ENCODE measurements at places on chromosomes 16 and 17.
A peak's percentile ranks its signal among the peaks of the same experiment; 100 is the strongest.

DNA sequence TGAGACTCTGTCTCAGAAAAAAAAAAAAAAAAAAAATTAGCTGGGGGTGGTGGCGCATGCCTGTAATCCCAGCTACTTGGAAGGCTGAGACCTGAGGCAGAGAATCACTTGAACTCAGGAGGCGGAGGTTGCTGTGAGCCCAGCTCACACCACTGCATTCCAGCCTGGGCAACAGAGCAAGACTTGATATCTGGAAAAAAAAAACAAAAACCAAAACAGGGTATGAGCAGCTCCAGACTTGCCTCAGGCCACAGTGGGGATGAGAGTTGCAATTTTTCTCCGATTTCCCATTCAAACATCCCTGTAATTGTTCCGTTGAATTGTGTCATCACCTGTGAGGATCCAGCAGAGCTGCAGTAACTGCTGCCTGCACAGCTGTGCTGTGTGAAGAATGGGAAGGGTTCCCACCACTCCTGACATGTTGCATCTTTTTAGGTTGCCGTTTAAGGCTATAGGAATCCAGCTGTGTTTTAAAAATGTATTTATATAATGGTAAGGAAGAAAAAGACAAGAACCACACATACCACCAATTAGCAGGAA, 150.0 kb downstream of the VPS53 start:
- no peak for DNase-seq

- no peak for DNase-seq
These were observed 338.3 kb downstream of the HAPSTR1 start for GRCh38 chr16:9429646-9430330.

- DNase-seq: no peak
These were observed 25.6 kb downstream of the MAPK8IP3 start for GRCh38 chr16:1731603-1732002.

GRCh38 chr17:50514936-50515702, 6.9 kb downstream of the MYCBPAP start:
- DNase-seq: no peak

DNA sequence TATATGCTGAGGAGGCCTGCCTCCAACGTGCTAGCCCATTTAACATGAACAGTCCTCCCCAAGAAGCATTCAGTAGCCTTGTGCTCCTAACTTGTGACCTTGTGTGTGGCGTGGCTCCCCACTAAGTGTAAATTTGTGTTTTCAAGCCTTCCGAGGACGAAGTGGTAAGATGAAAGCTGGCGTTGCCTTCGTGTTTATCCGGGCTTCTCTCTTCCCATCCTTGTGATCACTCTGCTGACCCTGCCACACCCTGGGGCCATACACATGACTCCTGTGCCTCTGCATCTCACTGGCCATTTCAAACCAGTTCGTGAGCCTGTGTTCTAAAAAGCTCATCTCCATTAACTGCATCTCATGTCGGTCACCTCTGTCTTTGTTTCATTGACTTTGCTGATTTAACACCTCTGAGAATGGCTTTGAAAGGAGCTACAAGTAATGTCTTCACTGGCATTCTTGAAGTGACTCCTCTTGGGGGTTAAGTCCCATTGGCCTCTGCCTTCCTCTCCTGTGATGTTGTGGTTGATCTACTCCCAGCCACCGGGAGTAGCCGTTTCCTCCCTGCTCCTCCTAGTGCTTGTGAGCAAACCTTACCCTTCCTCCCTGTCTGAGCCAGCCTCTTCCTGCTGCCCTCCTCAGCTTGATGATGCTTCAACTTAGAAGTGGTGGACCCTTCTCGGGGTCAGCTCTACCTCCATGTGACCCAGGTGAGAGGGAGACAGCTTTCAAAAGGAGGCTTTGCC, 27.4 kb upstream of the NAGLU start:
- DNase-seq: peak; percentile 62

DNA sequence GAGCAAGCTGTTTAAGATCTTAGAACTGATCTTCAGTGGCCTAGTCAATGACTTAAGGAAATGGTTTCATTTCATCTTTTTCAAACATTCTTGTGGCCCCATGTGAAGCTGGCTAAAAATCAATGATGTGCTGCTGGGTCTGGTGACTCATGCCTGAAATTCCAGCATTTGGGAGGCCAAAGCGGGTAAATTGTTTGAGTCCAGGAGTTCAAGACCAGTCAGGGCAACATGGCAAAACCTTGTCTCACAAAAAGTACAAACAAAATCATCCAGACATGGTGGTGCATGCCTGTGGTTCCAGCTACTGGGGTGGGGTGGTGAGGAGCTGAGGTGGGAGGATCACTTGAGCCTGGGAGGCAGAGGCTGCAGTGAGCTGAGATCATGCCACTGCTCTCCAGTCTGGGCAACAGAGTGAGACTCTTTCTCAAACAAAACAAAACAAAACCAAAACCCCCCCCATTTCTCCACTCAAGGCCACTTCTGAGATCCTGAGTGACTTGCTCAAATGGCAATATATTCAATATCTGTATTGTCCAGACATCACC, 17.4 kb upstream of the COL1A1 start:
- no peak for DNase-seq

DNA sequence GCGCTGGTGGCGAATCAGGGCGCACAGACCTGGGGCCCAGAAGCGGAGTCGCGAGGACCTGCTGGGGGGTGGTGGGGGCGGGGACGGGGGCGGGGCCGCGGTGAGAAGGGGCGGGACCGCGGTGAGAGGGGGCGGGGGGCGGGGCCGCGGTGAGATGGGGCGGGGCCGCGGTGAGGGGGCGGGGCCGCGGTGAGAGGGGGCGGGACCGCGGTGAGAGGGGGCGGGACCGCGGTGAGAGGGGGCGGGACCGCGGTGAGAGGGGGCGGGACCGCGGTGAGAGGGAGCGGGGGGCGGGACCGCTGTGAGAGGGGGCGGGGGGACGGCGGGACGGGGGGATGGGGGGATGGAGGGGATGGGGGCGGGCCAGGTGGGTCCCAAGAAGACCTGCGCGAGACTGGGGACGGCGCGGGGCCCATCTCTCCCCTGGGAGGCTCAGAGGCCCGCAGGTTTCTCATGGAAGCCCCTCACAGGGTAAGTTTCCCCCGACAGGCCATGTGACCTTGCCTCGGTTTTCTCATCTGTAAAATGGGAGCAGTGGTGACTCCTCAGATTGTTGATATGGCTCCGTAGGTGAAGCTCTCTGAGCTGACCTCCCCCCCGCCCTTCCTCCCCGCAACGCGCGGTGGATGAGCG, 28.6 kb upstream of the DBNDD1 start:
- no peak for DNase-seq

- peak; percentile 77 for DNase-seq
These were observed 4.2 kb downstream of the DPH1 start for GRCh38 chr17:2034157-2034556.

DNA sequence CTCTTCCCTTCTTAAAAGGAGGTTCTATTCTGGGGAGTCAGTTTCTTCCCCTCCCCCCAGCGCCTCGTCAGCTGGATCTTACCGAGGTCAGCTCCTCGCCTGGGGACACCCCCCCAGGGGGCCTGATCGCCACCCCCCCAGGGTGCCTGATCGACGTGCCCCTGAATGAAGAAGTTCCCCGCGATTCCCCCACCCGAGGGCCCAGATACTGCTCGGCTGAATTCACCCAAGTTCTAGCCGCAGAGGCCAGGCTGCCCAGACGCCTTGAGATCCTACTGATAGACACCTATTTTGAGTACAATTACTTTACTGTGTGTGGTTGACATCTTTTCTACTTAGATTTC, 1.4 kb downstream of the RAB11FIP3 start:
- peak; percentile 39 for DNase-seq

DNA sequence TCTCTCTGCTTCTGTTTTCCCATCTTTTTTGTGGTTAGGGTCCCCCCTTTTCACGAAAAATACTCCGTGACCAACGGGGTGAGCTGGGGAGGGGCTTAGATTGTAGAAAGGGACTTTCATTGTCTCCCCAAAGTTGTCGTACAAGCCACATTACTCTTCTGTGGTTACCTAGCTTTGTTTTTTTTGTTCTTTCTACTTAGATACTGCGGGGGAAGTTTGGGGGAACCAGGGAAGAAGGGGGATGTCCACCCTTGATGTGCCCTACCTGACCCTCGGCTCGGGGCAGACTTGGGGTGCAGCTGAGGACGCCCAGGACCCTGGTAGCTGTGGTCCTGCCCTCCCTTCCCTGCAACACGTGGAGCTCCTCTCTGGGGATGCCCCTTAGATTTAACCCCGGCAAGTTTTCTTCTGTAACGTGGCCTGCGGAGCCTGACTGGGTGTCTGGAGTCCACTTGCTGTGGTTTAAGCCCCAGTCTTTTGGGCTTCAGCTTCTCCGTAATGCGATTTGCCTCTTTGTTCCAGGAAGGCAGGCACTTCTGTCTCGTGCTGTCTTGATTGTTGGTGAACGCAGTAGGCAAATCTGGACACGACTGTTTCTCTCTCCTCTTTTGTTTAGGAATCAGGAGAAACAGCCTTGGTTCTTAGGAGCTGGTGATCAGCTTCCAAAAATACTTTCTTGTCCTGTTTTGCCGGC, 892 bp downstream of the ABCC1 start:
- peak; percentile 47 for DNase-seq

DNA sequence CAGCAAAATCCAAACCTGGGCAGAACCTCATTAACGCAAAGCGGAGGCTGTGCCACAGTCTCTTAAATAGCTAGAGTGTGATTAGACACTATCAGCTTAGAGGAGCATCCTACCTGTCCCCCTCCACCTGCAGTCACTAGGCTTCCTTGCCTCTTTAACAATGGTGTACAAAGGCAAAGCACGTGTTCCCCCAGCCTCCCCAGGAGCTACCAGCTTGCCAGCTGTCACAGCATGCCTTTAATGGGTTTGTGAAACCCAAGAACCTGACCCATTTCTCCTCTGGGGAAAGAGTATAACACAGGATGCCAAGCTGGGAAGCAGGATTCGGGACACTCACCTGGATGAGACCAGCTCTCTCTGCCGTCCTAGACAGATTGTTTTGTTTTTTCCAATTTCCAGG, 37.2 kb upstream of the TBX2 start:
- DNase-seq: no peak

DNA sequence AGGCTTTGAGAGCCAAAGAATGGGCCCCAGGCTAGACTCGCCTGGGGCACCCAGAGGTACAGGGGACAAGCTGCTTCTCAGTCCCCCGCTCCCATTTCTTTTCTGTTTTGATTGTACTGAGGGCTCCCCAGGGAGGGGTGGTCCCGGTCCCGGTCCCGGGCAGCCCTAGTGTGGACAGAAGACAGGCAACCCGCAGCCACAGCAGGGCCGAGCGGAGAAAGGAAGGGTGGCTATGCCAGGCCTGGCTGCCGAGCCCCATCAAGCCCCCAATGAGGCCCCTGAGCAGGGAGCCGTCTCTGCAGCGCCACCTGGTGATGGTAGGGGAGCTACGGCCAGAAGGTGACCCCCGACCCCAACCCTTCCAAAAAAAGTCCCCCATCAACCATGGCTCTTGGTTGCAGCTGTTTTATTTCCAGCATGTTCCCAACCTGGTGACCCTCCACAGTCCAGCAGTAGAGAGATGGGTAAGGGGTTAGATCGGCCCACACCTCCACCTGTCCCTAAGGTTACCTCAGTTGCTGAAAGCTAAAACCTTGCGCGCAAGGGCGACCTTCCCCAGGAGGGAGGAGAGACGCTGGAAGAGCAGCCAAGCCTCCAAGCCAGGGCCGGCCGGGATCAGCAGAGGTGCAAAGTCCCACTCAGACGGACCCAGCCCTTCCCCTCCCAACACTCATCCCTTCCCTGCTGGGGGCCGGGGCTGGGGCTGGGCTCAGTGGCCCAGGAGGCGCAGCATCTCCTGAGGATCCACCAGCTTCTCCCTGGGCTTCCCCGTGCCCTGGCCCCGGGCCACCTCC, 2.6 kb upstream of the GRIN2C start:
- DNase-seq: peak; percentile 74

DNA sequence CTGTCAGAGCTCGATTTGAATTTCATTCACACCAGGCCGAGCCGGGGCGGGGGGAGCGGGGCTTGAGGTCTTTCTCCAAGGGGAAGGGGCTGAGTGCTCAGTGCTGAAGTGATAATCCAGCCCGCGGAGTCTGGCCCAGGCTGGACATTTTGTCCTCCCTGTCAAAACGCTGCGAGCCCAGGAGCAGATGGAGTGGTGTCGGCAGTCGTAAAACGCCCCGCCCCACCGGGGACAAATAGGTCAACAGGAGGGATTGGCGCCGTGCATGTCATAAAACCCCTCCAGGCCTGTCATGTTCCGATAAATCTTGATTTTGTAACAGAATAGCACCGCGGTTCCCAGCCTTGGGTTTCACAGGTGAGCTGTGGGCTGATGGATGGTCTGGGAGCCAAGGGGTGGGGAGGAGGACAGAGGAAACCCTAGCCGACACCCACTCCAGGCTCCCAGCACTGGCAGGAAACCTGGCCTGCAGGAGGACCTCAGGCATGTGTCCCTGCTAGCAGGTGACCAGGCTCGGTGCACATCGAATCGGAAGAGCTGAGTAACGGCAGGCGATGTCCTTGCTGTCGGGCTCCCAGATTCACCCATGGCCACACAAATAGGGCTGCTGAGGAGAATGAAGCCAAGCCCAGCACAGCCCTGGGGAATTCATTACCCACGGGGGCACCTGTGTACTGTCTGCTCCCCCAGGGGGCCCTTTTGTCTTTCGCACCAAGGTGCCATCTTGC, 341.4 kb downstream of the FOXL1 start:
- DNase-seq: no peak

DNA sequence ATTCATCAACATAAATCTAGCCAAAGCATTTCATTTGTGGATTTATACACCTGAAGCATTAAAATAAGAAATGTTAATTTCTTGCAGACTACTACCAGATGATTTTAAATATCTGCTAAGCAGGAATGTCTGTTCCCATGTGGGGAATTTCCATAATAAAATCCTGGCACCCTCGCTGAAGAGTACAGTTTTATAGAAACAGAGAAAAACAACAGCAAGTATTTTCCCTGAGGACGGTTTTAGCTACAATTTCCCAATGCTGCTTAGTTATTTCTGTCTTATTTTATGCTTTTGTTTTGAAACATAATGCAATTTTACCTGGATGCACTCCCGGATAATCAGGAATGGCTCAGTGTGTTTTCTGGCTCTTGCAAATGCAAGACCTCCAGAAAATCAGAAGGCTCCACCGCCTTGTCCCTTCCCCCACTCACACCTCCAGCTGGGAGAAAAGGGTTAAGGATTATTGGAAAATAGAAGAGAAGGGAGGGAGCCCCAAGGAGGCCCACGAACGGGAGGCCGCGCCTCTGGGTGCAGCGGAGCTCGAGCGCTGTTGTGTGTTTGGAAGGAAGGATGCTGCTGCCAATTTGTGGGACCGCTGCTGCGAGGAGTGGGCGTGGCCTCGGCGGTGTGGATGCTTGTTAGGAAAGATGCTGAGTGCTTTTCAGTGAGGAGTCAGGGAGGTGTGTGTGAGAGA, at the start of gene CNTNAP4:
Gene CNTNAP4 (plus strand): TSS at position 657 of the 694 bp plus-strand sequence. CDS start 262 bp downstream, outside the sequence.
- DNase-seq: no peak

DNA sequence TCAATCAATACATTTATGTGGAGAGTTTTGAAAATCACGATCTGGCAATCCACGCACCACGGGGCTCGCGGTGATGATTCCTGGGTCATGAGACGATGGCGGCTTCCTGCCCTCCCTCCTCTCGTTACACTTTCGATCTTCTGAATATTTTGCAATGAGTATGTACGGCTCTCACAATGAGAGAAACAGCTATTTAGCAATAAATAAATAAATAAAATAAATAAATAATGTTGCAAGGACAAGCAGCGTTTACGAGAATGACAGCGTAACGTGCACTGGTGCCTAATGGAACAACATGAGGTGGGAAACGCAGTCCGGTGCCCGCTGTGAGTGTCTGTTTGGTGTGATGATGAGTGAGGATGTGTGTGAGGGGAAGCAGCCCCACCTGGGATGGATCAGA, 46.7 kb upstream of the JPH3 start:
- DNase-seq: no peak

GRCh38 chr17:2194889-2195335, 108.7 kb downstream of the SMG6 start:
- no peak for DNase-seq

GRCh38 chr17:39339272-39339671, 62.2 kb downstream of the FBXL20 start:
- peak; percentile 43 for DNase-seq

GRCh38 chr17:27610304-27610677, 20.7 kb upstream of the LGALS9 start:
- DNase-seq: no peak
